ENCODE measurements at places on chromosomes 7 and 10. TPM values are rescaled to one million over a fixed set of nuclear protein-coding genes. Genes with fewer than 3 reads are reported as not detected.

DNA sequence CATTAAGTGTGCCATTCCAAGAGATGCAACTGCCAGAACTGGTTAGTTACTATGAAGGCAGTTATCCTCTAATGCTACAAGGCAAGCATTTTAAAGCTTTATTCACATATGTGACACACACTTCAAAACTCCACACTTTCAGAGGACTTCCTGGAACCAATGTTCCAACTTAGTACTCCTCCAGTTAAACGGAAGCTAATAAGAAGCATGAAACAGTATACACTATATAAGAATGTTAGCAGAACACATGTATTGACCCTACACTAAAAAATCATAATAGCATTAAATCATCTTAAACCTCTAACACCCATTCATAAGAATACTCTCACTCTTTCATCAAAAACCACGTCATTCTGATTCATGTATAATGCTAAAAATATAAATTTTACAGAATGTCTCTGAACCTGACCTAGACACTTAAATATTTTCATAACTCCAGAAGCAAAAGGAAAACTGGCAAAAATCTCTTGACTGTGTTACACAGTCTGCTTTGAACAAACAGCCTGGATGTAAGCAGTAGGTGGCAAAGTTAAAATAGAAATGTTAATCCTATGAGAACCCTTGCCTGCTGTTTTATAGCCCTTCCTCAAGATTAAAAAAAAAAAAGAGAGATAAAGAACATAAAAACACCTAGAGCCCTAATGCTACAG, 135.0 kb downstream of the SEMA3C start:
- no peak overlapping the region for H3K27ac ChIP-seq
- no peak overlapping the region for H3K4me3 ChIP-seq
- no peaks in the 10 kb centered on the region for H3K36me3 ChIP-seq
- H3K27me3 ChIP-seq, result no peaks in the 10 kb centered on the region
- no peak for DNase-seq
- no peaks in the 10 kb centered on the region for H3K4me1 ChIP-seq

GRCh38 chr7:585229-585711, 65.6 kb upstream of the PDGFA start:
- peaks cover 44% of the 10 kb centered on the region for H3K36me3 ChIP-seq
- no peak overlapping the region for H3K4me3 ChIP-seq
- no peaks in the 10 kb centered on the region for H3K4me1 ChIP-seq
- H3K27me3 ChIP-seq, result no peaks in the 10 kb centered on the region
- DNase-seq, result no peak

- peak overlapping the region; percentile 85 for H3K4me3 ChIP-seq
- no peaks in the 10 kb centered on the region for H3K36me3 ChIP-seq
- H3K27ac ChIP-seq, result no peak overlapping the region
- no peaks in the 10 kb centered on the region for H3K4me1 ChIP-seq
These were observed 897 bp upstream of the RAMP3 start for GRCh38 chr7:45156516-45157272.

DNA sequence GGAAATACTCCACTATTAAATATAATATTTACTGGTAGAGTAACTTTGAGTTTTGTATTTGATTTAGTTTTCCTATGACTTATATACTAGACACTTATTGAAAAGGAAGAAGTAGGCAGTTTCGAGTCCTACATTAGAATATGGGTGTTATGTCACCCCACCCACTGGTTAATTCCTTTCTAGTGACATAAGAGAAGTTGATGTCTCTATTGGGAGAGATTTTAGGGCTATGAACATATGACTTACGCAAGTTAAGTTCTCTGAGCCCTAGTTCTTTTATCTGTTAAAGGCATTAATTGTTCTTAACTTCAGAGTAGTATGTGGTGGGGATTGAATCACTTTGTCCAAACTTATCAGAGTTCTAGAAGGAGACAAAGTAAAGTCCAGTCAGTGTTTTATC, 30.5 kb downstream of the CPED1 start:
- no peaks in the 10 kb centered on the region for H3K4me1 ChIP-seq
- no peak for DNase-seq
- H3K27me3 ChIP-seq, result no peaks in the 10 kb centered on the region
- H3K4me3 ChIP-seq, result no peak overlapping the region

- DNase-seq, result no peak
- H3K4me3 ChIP-seq, result no peak overlapping the region
- no peak overlapping the region for H3K27ac ChIP-seq
- no peaks in the 10 kb centered on the region for H3K36me3 ChIP-seq
- no peaks in the 10 kb centered on the region for H3K27me3 ChIP-seq
These were observed 47.4 kb downstream of the MGAM2 start for GRCh38 chr7:142158736-142159496.

DNA sequence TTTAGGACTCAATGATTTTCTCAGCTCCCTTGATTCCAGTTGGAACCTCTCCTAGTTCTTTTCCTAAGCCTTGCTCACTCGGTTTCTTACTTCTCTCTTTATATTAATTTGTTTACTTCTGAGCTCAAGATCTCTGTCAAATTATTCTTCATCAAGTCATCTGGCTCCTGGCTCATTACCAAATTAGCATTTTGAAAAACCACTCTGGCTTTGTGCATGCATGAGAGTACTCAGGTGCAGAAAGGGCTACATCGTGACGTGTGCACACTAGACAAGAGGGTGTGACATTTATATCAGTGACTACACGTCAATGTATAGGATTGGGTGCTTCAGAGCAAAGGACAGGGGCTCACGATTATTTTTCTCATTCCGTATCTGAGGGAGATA, 645.7 kb upstream of the DPP6 start:
- no peaks in the 10 kb centered on the region for H3K4me1 ChIP-seq
- H3K27me3 ChIP-seq, result no peaks in the 10 kb centered on the region
- no peak for DNase-seq
- no peak overlapping the region for H3K27ac ChIP-seq
- no peak overlapping the region for H3K4me3 ChIP-seq

- no peaks in the 10 kb centered on the region for H3K4me1 ChIP-seq
- DNase-seq, result no peak
- H3K36me3 ChIP-seq, result no peaks in the 10 kb centered on the region
- no peak overlapping the region for H3K4me3 ChIP-seq
These were observed 56.0 kb downstream of the CPXM2 start for GRCh38 chr10:123835575-123835974.

Gene PLEKHS1
- not detected for total RNA-seq

DNA sequence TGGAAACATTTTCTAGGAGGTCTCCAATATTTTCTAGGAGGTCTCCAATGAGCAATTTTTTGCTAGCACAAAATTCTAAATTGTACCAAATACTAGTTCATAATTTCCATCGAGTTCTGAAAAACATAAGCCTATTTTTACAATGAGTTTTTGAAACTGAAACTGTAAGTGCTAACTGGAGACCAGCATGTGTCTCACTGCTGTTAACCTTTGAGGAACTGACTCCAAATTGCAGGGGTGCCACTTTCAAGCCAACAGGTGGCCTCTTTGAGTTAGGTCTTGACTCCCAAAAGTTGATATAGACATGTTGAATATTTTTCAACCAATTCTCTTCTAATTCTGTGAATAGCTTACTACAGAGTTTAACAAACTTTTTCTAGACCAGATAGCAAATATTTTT, 58.8 kb downstream of the CAV1 start:
- H3K27ac ChIP-seq, result no peak overlapping the region
- no peak overlapping the region for H3K4me3 ChIP-seq
- no peaks in the 10 kb centered on the region for H3K4me1 ChIP-seq
- H3K36me3 ChIP-seq, result no peaks in the 10 kb centered on the region
- DNase-seq, result no peak

- H3K4me3 ChIP-seq, result no peak overlapping the region
- H3K36me3 ChIP-seq, result no peaks in the 10 kb centered on the region
- H3K4me1 ChIP-seq, result no peaks in the 10 kb centered on the region
- no peaks in the 10 kb centered on the region for H3K27me3 ChIP-seq
- DNase-seq, result no peak
- no peak overlapping the region for H3K27ac ChIP-seq
These were observed 1.1 kb downstream of the ANKRD2 start for GRCh38 chr10:97573672-97574071.

- H3K36me3 ChIP-seq, result no peaks in the 10 kb centered on the region
- H3K4me3 ChIP-seq, result peak overlapping the region; percentile 71
- no peak overlapping the region for H3K27ac ChIP-seq
- peaks cover 68% of the 10 kb centered on the region for H3K27me3 ChIP-seq
- H3K4me1 ChIP-seq, result no peaks in the 10 kb centered on the region
These were observed 1.3 kb downstream of the CYP26C1 start for GRCh38 chr10:93061594-93062513.

DNA sequence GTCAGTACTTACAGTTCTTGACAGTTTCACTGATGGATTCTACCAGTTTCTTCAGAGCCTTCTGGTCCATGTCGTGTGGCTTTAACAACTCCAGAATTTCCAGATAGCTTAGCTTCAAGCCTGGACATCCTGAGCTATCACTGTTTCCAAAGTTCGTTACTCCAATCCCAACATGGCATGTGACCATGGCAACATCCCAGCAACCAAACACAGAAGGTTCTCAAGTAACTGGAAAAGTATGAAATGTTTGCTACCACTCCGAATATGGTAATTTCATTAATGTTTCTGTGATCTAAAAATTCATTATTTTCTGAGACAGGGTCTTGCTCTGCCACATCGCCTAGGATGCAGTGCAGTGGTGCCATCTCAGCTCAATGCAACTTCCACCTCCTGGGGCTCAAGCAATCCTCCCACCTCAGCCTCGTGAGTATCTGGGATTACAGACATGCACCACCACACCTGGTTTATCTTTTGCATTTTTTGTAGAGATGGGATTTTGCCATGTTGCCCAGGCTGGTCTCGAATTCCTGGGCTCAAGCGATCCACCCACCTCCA, 29.3 kb downstream of the RBM48 start:
- H3K4me3 ChIP-seq, result no peak overlapping the region
- H3K4me1 ChIP-seq, result no peaks in the 10 kb centered on the region
- DNase-seq, result no peak
- H3K36me3 ChIP-seq, result peaks cover 9% of the 10 kb centered on the region
- no peaks in the 10 kb centered on the region for H3K27me3 ChIP-seq
- H3K27ac ChIP-seq, result no peak overlapping the region

All from H9 (cell line).